ENCODE measurements at places on chromosomes 13 and 19. TPM values are rescaled to one million over a fixed set of nuclear protein-coding genes. Genes with fewer than 3 reads are reported as not detected.

DNA sequence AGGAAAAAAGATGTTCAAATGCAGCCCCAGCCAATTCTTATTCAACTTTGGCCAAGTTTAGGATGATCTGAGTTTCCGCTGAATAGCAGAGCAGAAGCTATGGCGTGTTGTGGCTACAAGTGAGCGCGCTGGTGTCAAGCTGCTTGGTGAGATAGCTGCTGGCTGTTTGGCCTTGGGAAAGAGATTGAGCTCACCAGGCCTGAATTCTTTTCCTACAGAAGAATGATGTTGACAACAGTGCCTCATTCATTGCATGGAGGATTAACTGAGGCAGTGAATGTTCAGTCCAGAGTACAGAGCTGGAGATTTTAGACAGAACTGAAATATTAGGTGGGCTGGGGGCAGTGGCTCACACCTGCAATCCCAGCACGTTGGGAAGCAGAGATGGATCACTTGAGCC, 31.5 kb upstream of the MAP3K10 start:
- no peak for DNase-seq
- no peaks in the 10 kb centered on the region for H3K4me1 ChIP-seq
- H3K27ac ChIP-seq = no peak overlapping the region
- H3K36me3 ChIP-seq = no peaks in the 10 kb centered on the region
- H3K4me3 ChIP-seq = no peak overlapping the region
- H3K27me3 ChIP-seq = no peaks in the 10 kb centered on the region

The HTR2A gene
- total RNA-seq = 0.30 TPM

The UPF3A gene
- 87.3 TPM for total RNA-seq

The WASF3 gene
- total RNA-seq = 47.9 TPM

DNA sequence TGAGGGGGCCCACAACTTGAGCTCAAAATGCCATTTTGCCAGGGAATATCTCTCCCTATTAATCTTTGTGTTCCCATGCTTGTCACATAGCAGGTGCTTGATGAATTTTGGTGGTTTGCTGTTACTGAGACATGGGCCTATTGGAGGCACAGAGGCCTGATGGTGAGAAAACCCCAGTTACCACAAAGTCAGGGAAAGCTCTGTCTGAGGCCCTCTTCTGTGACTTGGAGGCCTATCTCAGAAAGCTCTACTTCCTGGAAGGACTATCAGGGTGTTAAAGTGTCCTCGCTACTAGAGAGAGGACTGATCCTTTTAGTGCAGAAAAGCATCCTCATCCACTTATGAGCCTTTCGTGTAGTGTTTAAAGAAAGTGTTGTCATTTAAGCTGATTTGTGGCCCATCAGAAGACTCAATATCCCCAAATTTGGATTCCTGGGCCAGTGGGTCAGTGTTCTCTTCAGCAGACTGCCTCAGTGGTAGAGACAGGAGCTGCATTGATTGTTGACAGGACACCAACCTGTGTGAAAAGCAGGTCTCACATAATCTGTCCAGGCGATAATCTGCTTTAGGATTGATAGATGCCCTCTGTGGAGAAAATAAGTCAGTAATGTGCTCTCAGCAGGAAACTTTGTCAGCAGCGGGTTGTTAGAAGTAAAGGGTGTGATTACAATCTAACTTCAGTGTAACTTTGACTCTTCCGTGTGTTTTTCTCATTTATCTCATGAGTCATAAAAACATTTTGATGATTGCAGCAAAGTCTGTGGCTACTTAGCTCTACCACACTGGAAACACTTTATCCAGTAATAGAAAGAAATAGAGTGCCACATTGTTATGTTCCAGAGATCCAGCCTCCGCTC, 121.0 kb downstream of the AKAP11 start:
- H3K4me1 ChIP-seq = no peaks in the 10 kb centered on the region
- no peak overlapping the region for H3K27ac ChIP-seq
- no peak for DNase-seq
- no peaks in the 10 kb centered on the region for H3K27me3 ChIP-seq
- H3K4me3 ChIP-seq = no peak overlapping the region

The SIGLEC6 gene
- 1.5 TPM for total RNA-seq

The RUBCNL gene
- 2.0 TPM for total RNA-seq

The NUMBL gene
- total RNA-seq = 284 TPM

The ZNF221 gene
- 6.7 TPM for total RNA-seq

The CCNE1 gene
- 4.9 TPM for total RNA-seq

The TDRD12 gene
- 0.21 TPM for total RNA-seq

- no peaks in the 10 kb centered on the region for H3K27me3 ChIP-seq
- H3K27ac ChIP-seq = no peak overlapping the region
- DNase-seq = no peak
Measured at GRCh38 chr19:1627194-1627593, 21.9 kb upstream of the UQCR11 start.

The PLA2G4C gene
- 13.1 TPM for total RNA-seq

All from tibial nerve (tissue), 4 donors.